ENCODE measurements at places on chromosomes 11 and 22. TPM values are rescaled to one million over a fixed set of nuclear protein-coding genes. Genes with fewer than 3 reads are reported as not detected.

DNA sequence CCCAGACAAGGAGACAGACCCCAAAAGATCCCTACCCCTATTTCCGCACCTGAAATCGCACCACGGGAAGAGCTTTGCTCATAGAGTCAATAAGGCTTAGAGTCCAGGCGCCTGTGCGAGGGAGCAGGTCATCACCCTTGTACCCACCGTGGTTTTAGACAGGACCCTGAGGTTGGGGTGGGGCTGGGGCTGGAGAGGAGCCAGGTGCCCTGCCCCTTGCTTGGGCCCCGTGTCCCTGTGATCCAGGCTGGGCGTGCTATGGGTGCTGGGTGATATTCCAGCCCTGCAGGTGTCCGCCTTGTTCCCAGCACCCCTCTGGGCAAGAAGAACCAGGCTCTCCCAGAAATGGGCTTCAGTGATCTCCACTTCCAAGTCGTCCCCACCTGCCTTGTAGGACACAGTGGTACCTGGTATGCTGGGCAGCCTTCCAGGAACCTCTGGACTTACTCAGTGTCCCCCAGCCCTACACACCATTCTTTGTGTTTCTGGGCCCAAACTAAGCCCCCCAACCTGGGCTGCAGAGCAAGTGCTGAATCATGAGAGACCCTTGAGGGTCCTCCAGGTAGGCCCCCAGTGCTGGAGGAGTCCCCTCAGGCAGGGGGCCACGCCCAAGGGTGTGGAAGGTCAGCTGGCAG is 4.5 kb downstream of the CD81 start:
- DNase-seq: no peak

- peak; percentile 77 for DNase-seq
These were observed 31.0 kb downstream of the FZD4 start for GRCh38 chr11:86923999-86924766.

The POLD4 gene
- 17.8 TPM for total RNA-seq

DNA sequence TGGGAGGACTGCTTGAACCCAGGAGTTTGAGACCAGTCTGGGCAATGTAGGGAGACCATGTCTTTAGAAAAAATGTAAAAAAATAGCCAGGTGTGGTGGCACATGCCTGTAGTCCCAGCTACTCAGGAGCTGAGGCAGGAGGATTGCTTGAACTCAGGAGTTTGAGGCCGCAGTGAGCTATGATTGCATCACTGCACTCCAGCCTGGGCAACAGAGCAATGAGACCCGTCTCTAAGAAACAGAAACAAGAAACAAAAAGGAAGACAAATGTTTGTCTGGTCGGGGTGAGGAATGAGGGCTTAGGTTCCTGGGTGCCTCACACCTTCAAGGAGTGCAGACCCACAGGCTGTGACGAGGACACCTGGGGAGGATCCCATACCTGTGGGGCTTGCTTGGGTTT is 191.9 kb downstream of the CEP164 start:
- DNase-seq: no peak

DNA sequence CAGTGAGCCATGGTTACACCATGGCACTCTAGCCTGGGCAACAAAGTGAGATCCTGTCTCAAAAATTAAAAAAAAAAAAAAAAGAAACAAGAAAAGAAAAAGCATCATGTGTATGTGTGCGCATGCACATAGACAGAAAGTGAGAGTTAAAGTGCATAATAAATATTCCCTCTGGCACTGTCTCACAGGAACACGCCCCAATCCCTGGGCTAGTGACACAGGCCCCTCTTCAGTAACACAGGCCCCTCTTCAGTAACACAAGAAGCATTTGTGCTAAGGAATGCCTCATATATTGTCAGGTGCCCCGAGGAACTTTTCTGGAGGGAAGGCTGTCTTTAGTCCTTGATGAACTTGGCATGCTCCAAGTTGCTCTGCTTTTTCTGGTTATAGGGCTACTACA is 57.5 kb downstream of the RPL27A start:
- DNase-seq: no peak

Data from neural progenitor cell (in vitro differentiated cells).